ENCODE measurements at places on chromosomes 5 and 9. TPM values are rescaled to one million over a fixed set of nuclear protein-coding genes. Genes with fewer than 3 reads are reported as not detected.

The CLPTM1L gene
- total RNA-seq, result 63.2 TPM

The RFESD gene
- total RNA-seq, result 2.2 TPM

The APBB3 gene
- 43.0 TPM for total RNA-seq

The TRAF1 gene
- total RNA-seq, result 4.3 TPM

The SPATA31E1 gene
- not detected for total RNA-seq

DNA sequence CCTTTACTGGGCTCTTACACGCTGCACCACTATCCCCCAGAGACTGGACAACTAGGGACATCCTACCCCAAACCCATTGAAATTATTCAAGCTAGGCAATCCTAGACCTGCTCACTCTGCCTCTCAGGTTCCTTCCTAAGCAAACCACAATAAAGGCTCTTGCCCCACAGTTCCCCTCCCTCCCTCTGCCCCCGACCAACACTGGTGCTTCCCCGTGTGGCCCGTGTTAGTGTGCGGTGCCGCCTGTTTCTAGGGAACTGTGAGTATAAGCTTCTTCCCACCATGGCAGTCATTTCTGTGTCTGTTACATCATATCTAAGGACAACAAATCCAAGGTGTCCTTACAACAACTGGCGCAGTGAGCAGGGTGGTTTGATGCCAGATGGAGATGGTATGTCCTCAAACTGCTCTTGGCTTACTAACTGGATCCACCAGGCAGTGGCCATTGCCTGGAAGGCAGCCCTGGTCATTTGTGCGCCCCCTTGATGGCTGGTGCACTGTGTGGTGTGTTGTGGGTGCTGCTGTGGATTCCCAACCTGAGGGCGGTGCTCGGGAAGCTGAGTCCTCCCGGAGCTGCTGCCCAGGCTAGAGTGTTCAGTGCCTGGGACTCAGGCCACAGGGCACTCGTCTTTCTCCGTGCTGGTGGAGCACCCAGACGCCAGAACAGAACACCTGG is 8.4 kb upstream of the MXD3 start:
- no peak for DNase-seq

- DNase-seq, result no peak
Measured at GRCh38 chr9:129623331-129623730, 2.4 kb upstream of the C9orf50 start.

- DNase-seq, result no peak
Measured at GRCh38 chr5:110038297-110038997, 348.7 kb downstream of the MAN2A1 start.

DNA sequence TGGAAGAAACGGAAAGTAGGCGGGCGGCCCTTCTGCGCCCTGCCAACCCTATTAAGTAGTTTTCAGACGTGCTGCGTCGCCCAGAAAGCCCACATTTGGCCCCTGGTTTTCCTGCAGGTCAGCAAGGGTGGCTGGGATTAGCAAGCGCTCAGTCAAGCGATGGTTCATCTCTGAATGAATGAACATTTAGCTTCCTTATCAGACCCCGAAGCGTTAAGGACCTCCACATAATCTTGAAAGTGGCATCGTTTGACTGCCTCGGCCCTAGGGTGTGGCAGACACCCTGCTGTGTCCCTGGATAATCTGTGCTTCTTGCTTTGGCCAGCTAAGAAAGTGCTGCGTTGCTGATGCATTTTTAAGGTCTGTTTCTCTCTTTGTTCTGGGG is 684 bp downstream of the TOR1B start:
- no peak for DNase-seq

DNA sequence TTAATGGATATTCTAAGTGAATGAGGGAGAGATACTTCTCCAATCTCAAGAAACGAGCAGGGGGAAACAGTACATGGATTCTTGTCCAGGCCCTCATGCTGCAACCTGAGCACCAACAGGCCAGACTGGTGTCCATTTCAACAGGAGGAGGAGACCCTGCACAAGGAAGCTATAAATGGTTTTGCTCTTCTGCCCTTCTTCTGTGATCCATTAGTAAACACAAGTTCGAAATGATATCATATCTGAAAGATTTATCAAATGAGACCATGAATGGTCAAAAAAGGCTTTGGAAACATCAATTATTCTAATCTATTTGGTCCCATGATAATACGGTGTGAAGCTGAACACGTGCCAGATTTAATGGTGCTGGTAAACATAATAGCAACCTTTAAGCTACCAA is 109.8 kb downstream of the NR6A1 start:
- DNase-seq, result no peak

GRCh38 chr9:79667120-79667519 is 95.4 kb downstream of the TLE4 start:
- no peak for DNase-seq

DNA sequence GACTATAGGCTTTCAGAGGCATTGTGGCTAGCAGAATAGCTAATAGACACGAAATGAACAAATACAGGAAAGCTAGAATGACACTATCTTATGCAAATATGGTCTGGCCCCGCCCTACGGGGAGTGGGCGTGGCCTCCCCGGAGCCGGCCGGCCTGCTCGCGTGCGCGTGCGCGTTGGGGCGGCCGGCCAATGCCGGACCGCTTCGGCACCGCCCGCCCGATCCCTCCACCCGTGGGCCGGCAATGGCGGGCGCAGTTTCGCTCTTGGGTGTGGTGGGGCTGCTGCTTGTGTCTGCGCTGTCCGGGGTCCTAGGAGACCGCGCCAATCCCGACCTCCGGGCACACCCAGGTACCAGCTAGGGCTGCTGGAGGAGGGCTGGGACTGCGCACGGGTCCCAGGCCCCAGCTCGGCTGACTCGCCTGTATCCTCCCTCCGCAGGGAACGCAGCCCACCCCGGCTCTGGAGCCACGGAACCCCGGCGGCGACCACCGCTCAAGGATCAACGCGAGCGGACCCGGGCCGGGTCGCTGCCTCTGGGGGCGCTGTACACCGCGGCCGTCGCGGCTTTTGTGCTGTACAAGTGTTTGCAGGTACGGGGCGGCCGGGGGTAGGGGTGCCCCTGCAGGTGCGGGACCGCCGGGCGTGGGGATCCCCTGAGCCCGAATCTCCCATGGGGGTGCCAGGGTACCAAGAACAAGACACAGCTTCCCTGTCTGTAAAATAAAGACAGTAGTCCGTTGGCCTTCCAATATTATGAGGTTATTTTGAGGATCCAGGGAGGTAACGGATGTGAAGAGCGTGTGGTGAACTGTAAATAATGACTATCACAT is at the start of gene CCDC107:
TSS of gene CCDC107 (plus strand) at position 156 of the 831 bp plus-strand sequence. CDS start at position 244, 88 bp downstream.
- DNase-seq, result peak; percentile 81

DNA sequence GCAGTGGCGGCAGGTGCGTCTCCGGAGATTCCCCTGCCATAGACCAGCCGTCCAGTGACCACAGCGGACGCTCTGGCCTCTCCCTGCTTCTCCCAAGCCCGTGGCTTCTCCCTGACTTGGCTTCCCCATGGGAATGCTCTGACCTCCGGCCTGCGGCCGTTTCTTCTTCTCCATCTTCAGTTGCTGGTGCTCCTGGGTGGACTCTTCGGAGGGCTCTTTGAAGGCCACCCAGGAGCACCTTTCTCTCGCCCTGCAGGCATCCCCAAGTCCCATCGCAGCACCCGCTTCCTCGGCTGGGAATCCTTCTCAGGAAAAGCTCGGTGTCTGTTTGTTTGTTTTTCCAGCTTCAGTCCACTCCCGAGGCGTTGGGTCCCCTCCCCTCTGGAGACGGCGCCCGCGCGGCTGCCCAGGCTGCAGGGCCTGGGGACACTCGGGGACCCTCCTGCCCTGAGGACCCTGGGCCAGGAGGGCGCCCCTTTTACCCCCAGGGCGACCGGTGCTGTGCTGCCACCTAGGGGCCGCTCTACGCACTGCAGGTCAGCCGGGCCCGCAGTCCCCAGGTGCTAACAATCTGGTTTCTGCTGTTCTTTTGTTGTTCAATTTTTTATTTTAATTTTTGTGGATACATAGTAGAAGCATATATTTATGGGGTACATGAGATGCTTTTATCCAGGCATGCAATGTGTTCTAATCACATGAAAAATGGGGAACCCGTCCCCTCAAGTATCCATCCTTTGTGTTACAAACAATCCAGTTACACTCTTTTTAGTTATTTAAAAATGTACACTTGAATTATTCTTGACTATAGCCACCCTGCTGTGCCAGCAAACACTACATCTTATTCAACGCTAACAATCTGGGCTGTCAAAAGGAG is 197.9 kb upstream of the ADAMTS16 start:
- peak; percentile 21 for DNase-seq

DNA sequence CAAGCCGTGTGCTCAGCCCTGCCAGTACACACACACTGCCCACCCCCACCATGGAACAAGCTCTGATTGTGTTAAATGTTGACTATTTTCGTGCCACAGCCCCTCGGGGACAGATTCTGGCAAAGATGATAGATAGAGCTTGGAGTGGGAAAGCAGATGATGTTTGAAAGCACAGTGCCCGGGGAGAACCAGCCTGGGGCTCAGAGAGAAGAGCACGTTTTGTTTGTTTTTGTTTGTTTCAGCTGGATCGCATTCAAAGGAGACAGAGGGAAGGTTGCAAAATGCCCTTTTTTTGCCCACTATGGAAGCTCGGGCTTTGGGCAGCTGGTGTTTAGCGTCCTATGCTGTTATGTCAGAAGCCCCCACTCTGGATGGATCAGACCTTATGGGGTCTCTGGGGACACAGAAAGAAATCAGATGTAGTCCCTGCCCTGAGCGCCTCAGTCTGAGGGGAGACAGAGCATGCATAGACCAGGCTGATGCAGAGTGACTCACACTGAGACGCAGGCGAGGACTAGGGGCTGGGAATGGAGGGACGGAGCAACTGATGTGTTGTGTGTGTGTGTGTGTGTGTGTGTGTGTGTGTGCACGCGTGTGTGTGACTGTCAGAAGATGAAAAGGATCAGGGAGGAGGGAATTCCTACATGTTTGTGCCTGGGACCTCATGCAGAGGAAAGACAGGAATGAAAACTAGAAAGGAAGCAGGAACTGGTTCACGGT is 229.7 kb downstream of the MELK start:
- DNase-seq, result no peak

- no peak for DNase-seq
Measured at GRCh38 chr9:119412399-119412798, 43.2 kb upstream of the BRINP1 start.

GRCh38 chr9:91303741-91304415 is 57.8 kb downstream of the AUH start:
- no peak for DNase-seq

- no peak for DNase-seq
Measured at GRCh38 chr5:180201051-180201987, 7.7 kb downstream of the RASGEF1C start.

DNA sequence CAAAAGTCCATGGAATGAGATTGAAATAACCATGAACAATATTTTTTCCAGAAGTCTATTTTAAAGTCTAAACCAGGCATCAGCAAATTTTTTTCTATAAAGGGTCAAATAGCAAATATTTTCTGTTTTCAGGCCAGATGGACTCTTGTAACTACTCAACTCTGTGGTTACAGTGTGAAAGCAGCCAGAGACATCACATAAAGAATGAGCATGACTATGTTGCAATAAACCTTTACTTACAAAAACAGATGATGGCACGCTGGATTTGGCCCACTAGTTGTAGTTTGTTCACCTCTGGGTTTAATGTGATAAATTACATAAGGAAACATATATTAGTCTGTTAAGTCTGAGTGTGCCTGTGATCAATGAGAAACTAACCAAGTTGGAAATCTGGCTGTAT is 319.2 kb downstream of the TRPM3 start:
- DNase-seq, result no peak

GRCh38 chr9:114488398-114489129 is 16.7 kb downstream of the WHRN start:
- DNase-seq, result no peak

GRCh38 chr5:62256161-62257019 is 49.6 kb upstream of the KIF2A start:
- DNase-seq, result no peak

DNA sequence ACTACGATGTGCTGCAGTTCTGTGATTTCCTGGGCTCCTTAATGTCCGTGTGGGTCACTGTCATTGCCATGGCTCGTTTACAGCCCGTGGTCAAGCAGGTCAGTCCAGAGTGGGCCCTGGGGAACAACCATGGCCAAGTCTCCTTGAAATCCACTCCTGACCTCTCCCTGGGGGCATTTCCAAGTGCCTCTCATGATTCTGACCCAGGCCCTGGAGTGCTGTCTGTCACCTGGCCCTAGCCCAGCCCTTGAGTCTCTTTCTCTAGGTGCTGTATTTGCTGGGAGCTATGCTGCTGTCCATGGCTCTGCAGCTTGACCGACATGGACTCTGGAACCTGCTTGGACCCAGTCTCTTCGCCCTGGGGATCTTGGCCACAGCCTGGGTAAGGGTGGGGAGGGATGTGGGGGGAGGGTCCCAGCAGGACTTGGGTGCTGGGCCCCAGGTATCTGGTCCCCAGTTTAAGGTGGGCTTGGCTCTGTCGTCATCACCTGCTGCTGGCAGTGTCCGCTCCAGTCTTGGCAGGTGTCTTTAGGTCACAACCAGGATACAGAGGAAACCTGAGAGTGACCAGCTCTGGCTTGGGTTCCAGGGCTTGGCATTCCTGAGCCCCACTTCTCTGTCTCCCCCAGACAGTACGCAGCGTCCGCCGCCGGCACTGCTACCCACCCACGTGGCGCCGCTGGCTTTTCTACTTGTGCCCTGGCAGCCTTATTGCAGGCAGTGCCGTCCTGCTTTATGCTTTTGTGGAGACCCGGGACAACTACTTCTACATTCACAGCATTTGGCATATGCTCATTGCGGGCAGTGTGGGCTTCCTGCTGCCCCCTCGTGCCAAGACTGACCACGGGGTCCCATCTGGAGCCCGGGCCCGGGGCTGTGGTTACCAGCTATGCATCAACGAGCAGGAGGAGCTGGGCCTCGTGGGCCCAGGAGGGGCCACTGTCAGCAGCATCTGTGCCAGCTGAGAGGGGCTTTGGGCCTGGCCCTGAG is 17.0 kb downstream of the OR13J1 start:
- peak; percentile 11 for DNase-seq

GRCh38 chr5:118366429-118366828 is 621.9 kb downstream of the DTWD2 start:
- no peak for DNase-seq
